NCI-H82 (cell line): ENCODE measurements at places on chromosomes 5 and 9.

- no peak for DNase-seq
These were observed 24.5 kb downstream of the PCSK5 start for GRCh38 chr9:75914883-75915452.

GRCh38 chr5:94432499-94432898, 185.9 kb downstream of the KIAA0825 start:
- DNase-seq: no peak

GRCh38 chr5:157290981-157291711, 25.2 kb downstream of the CYFIP2 start:
- no peak for DNase-seq

- no peak for DNase-seq
These were observed 281.0 kb upstream of the TNC start for GRCh38 chr9:115398996-115399395.

DNA sequence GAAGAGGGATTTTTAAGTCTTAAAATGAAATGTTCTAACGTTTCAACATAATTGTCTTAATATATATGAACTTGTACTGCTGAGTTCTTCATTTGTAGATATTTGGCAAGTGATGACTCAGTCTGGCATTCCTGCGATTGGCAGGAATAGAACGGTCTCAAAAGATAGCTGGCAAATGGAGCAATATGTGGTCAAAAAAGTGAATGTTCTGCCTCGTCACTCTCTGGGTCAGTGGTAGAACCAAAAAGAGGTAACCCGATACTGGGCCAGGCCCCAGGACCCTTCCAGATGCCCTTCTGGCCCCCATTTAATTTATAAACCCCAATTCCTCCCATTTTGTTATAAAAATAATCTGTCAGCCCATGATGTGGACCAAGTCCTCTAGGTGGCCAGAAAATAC, 39.2 kb downstream of the ZNF366 start:
- no peak for DNase-seq

- peak; percentile 30 for DNase-seq
These were observed 13.2 kb downstream of the CMYA5 start for GRCh38 chr5:79702606-79703380.

- DNase-seq: no peak
These were observed 191.9 kb upstream of the SEMA6A start for GRCh38 chr5:116766470-116766947.

DNA sequence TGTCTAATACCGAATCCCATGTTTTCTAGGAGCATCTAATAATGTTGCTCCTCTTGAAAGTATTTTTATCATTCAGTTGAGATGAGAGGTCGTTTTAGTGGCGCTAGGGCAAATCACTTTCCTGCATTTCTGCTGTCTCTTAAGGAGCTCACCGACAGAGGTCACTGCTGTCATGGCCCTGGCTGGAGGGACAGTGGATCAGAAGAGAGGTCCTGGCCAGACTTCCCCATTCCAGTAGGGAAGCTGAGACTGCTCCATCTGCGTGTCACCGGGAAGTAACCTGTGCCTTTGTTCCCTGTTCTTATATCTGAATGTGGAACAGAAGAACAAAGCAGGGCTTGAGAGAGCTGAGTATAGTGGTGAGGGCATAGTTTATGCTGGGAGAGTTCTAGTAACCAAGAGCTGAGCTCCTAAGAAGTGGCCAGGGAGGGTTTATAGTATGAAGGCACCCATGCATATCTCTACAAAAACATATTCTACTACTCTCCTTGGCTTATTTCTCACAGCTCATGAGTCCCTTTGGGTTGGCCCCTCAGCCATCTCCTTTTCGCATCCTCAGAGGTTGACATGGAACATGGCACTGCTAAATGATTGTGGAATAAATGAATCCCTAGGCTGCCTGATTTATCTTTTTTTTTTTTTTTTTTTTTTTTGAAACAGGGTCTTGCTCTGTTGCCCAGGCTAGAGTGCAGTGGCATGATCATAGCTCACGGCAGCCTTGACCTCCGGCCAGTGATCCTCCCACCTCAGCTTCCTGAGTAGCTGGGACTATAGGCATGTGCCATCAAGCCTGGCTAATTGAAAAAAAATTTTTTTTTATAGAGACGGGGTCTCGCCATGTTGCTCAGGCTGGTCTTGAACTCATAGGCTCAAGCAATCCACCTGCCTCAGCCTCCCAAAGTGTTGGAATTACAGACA, 27.2 kb downstream of the ATP6V0E1 start:
- no peak for DNase-seq

DNA sequence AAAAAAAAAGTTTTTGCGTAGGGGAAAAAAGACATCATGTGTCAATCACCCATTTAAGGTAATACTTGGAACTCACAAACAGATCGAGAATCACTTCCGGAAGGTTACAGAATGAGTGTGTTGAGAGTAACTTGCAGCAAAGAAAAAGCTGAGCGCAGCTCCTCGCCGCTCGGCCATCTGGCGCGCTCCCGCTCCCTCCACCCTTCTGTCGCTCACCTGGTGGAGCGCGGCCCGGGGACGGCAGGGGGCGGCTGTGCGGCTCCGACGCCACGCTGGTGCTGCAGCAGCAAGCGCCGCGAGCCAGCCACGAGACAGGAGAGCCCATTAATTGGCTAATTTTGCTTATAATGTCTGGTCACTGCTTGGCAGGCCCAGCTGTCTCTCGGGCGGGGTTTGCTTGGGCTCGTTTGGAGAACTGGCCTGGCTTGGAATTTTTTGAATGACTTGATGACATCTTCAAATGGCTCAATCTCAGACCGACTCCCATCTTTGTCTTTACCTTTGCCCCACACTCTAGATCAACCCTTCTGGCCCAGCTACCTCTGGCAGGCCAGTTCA, 601.8 kb downstream of the CCDC171 start:
- DNase-seq: peak; percentile 83

DNA sequence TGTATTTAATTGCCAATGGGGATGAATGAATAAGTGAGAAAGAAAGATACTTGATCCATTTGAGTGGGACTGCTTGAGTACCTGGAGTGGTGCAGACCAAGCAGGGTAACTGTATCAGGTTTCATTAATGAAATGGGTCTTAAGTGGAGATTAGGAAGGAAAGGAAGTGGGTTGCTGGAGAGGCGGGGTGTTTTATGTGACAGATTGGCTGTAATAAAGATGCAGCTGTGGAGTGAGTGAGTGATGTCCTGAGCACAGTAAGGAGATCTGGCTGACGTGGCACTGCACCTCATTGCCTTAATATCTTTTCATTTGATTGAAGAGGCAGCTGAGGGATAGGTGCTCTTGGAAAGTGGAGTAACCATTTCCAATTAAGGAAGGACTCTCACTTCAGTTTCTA, 161.0 kb upstream of the CCDC152 start:
- DNase-seq: peak; percentile 85

GRCh38 chr9:110142868-110143481, 65.0 kb downstream of the C9orf152 start:
- peak; percentile 73 for DNase-seq

GRCh38 chr9:100216178-100216787, 117.2 kb downstream of the INVS start:
- DNase-seq: peak; percentile 73

DNA sequence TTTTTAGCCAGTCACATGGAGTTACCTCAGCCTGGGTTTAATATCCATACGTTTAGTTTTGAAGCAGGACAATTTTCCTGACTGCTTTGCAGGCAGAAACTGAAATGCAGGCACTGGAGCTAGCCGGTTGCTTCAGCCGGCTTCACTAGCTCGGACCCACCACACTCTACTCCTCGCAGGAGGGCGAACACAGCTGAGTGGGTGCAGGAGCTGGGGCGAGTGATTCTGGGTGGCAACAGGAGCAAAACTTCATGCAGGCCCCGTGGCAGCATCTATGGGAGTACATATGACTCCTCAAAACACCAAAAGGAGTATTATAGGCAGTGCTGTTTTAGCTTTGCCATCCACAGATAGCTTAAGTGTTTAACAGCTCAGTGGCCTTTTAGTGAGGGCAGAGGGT, 1211.8 kb upstream of the NUDT12 start:
- no peak for DNase-seq

- DNase-seq: no peak
These were observed 433.9 kb upstream of the ZNF608 start for GRCh38 chr5:125180231-125180829.

DNA sequence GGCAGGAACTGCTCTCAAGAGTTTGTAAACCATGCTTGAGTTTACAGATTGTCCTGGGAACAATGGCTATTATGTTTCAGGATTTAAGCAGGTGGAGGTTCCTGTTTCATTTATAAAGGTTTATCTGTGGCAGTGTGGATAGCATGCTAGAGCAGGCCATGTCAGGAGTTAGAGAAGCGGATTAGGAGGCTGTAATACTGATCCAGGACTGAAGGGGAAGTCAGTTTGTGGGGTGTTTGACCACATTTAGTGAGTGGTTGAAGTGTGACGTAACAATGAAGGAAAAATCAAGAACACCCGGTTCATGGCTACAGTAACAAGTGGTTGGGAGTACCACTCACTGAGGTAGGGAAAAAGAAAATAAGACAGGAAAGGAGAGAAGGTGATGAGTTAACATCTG, 299.0 kb downstream of the TLR4 start:
- DNase-seq: peak; percentile 9

GRCh38 chr9:98575379-98576346, 133.1 kb downstream of the GABBR2 start:
- DNase-seq: no peak

DNA sequence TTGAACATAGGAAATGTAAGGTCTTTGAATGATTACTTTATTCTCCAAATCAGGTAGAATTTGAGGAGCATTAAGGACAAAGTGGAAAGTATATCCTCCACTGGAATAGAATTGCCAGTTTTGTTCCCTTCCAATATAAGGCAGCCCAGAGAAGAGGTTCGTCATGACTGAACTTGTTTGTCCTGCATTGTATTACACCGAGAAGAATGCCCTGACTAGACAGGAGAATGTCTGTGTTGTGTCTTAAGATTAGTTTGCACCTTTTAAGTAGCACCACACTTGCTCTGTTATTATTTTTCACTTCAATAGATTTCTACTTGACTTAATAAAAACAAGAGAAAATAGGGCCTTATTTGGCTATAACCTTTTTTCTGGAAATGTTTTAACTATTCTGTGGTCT, 586.2 kb upstream of the PTGER4 start:
- DNase-seq: no peak

DNA sequence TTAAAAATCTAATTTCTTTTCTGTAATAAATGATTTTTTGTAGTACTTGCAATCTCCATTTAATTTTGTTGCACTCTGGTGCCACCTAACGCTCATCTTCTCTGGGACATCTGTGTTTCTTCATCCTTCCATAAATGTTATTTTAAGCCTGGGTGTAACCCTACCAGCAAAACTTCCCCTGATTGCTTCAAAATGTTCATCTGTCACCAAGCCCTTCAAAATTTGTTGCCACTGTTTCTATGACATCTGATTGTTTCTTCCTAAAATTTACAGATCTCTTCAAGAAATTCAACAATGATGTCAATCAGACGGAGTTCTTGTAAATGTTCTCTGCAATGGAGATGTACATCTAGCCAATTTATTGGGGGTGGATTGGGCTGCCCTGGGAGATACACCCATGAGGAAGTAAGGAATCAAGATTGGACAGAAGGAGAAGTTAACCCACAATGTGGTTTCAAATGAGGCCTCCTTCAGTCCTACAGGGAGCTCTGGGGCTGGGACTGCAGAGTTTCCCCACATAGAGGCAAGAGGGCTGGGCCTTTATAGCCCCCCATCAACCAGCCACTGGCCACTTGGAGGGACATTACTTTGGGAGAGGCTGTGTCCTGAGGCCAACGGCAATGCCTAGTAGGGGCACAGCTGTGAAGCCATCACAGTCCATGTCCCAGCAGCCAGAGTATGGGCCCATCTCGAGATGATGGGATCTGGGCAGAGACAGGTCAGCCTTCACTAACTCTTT, 23.3 kb downstream of the MCTP1 start:
- DNase-seq: peak; percentile 14

- DNase-seq: no peak
These were observed 38.7 kb upstream of the SLC36A1 start for GRCh38 chr5:151408591-151409230.

DNA sequence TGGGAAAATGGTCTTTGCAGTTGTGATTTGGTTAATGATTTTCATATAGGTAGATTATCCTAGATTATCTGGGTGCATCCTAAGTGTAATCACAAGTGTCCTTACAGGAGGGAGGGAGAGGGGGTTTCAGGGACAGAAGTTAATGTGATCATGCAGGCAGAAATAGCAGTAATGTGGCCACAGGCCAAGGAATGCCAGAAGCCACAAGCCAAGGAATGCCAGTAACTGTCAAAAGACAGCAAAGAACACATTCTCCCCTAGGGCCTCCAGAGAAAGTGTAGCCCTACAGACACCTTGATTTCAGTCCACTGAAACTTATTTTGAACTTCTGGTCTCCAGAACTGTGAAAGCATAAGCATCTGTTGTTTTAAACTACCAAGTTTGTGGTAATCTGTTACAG, 2074.5 kb downstream of the MAT2B start:
- DNase-seq: no peak

- no peak for DNase-seq
These were observed 105.5 kb downstream of the TLR4 start for GRCh38 chr9:117809751-117810150.

GRCh38 chr9:14749741-14750211, 27.2 kb upstream of the CER1 start:
- DNase-seq: no peak

DNA sequence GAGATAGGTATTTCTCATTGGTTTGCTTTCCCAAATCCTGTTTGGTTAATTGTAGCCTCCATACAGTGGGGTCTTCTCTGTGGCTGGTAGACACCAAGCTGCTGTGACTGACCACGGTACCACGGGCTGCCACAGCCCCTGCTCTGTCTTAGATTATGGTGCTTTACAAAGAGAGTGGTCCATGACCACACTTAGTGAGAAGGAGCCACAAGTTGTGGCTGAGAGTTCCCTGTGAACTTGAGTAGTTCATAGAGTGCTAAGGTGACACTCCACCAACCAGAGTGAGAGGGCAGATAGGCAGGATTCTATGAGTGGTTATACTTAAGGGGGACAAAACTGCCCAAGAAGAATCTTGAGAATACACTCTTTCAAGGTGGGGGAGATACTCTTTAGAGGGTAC, 25.8 kb upstream of the ZBTB34 start:
- DNase-seq: no peak

DNA sequence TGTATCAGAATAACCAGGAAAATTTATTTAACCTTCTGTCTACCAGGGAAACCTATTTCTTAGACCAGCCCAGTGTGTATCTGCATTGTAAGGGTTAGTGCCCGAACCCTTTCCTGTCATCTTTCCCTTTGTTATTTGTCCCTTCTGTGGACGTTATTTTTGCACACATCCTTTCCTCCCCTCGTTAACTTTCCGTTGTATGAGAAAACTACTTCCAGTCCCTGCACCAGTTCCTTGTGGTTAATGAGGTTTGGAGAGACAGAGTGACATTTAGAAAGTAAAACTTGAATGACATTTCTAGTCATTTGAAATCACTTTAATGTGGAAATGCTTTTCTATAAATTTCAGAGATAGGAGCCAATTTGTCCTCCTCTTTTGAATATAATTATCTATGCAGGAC, 4.3 kb upstream of the IFNB1 start:
- DNase-seq: no peak

GRCh38 chr9:77016526-77017504, 2.6 kb upstream of the FOXB2 start:
- DNase-seq: no peak

DNA sequence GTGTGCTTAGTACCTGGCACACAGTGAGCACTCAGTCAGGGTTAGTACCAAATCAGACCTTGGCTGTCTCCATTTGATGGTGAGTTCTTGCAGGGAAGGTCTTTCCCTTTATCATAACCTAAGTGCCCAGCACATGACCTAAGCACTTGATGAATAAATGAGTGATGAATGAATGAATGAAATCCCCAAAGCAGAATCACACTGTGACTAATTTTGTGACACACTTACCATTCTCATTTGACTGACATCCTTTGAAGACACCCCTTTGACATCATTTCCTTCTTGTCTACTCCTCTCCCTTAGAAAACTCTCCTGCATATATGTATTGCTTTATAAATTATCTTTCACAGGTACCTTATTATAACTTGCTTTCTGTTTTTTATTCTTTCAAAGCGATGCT, 130.2 kb upstream of the ELL2 start:
- no peak for DNase-seq
